ENCODE measurements at places on chromosomes 12 and 14.

GRCh38 chr12:13273850-13274249 lies 77.3 kb downstream of the EMP1 start:
- peak; percentile 14 for DNase-seq

GRCh38 chr12:67592228-67593011 lies 56.1 kb upstream of the DYRK2 start:
- DNase-seq, result no peak

GRCh38 chr14:95527387-95528002 lies 7.4 kb upstream of the GLRX5 start:
- peak; percentile 32 for DNase-seq

DNA sequence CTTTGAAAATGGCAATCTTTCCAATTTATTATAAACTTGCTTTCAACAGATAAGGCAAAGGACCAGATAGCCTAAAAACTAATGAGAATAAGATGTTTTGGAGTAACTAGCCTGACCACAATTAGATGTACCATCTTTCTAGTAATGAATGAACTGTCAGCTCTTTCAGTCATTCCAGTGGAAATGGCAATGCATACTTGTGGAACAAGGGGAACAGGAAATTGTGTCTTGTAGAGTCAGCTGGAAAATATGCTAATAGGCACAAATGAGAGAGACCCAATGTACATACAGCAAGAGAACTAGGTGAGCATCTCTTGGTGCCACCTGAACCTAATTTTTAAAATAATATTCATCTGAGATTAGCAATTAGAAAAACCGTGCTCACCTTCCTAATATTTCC lies 76.1 kb upstream of the GPHB5 start:
- DNase-seq, result no peak

DNA sequence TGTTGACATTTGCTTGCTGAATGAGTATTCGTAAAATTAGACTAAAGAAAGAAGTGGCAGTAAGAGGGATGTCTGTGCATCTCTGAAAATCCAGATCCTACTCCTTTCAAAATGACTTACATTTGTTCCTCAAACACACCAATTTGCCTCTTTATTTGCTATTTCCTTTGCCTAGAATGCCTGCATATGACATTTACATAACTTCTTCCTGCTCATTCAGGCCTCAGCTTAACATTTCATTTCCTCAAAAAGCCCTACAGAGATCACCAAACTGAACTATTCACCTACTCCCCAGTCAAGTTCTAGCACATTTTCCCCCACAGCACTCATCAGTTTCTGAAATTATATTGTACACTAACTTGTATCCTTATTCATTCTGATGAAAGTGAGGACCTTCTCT lies 907.2 kb downstream of the LRFN5 start:
- no peak for DNase-seq

DNA sequence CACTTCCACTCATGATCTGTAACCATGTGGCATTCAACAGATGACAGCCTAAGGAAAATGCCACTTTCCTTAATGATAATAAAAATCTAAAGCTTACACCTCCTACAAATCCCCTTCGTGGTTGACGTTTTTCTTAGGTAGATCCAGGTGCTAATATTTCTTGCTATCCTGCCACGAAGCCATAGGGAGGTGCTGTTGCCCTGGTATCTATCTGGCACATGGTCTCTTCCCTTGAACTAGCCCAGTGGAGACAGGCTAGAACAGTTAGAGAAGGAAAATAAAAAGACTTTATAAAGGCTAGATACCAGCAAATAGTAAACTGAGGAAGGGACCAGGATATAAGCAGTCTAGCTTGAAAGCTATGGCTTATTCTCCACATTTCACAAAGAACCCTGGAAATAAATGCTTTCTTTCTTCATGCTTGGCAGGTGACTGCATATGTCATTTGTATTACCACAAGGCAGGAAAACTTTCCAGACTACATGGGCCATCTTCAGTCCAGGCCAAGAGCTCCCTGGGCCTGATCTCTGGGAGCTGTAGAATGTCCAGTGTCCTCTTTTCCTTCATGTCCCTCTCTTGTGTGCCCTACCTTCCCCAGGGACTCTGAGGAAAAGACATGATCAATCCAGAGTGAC lies 15.3 kb downstream of the SPIC start:
- no peak for DNase-seq

- no peak for DNase-seq
Measured at GRCh38 chr14:32382704-32383103, 53.6 kb downstream of the AKAP6 start.

DNA sequence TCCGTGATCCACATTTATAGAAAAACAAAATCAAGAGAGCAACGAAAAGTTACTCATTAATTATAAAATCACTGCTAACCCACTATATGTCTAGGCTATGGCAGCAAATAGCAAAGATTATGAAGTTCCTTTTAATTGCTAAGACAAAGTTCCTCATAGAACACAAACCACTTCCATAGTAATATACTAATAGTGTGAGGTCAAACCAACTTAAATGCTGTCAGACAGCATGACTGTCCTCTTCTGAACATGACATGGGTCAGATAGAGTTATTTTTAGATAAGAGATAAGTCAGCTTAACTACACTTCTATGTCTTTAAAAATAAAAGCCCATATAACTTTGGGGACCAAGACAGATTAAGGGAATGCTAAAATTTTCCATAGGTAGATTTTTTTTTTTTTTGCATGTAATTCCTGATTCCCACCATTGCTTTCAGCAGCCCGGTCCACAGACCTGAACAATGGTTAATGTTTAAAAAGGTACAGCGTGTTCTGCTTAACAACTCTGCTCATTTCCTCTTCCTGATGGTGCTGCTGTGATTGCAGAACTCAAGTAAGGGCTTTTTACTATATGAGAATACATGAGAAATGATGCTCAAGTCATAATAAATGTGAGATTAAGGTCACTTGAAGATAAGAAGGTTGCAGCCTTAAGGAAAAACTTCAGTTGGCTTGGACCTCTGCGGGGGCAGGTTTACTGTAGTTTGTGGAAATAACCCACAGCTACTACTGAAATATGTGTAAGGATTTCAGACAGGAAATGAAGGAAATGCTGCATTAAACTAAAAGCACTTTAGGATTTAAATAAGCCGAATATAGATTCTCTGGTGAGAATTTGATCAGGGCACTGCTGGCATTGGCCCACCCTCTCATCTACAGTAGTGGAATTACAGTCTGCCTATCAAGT lies 37.7 kb upstream of the DUSP6 start:
- DNase-seq, result no peak
